ENCODE measurements at places on chromosomes 2 and 18.

GRCh38 chr2:70381821-70382220 is 80.0 kb upstream of the FAM136A start:
- no peak for DNase-seq

- no peak for DNase-seq
Observed at GRCh38 chr18:42339372-42339771, 384.3 kb downstream of the PIK3C3 start.

DNA sequence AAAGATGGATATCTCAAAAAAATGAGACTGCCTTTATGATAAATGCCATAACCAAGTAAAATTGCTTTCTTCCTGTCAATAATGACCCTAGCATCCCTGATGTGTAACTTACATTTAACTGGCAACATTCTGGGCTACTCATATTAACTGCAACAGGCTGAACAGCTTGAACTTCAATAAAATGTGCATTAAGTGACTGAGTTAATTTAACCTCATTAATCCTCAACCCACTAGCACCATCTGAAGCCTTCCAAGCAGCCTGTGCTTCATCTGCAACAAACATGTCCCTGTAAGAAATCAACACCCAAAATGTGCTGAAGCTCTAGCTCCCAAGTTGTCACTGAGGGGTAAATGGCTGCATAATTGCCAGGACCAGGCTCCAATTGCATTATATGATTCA is 296.2 kb upstream of the ZC3H15 start:
- DNase-seq, result no peak

DNA sequence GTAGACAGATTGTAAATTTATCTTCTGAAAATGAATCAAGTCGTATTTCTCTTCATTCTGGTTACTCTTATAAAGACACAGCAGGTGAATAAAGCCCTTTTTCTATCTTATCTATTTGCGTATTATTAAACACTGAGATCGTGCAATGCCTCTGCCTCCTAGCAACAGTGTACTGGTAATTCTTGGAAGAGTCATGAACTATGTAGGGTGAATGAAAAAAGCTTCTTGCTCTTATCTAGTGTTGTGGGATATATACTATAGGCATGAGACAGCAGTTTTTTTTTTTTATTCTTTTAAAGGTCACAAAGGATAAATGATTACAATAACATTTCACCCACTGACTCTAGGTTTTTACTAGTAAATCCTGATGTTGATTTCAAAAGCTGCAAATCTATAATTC is 324.2 kb downstream of the PDE11A start:
- no peak for DNase-seq

DNA sequence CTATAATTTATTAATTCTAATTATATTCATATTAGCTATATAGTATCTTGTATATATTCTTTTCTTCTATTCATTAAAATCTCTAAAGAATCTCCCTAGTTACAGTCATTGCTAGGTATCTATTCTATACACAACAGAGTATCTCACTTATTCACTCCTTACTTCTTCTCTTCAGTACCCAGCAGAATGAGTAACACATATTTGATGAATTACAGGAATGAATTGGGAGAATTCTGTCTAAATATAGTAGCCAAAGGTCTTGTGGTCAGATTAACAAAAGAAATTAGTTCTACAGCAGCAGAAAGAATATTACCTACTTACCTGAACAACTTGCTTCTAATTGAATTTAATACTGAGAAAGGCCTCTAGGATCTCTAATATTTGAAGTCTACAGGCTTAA is 758.0 kb upstream of the ZEB2 start:
- DNase-seq, result no peak

- DNase-seq, result no peak
Observed at GRCh38 chr2:776487-776886, 99.3 kb upstream of the TMEM18 start.

GRCh38 chr18:43662657-43663056 is 385.4 kb upstream of the SYT4 start:
- DNase-seq, result no peak

GRCh38 chr18:53165770-53166169 is 825.8 kb downstream of the DCC start:
- no peak for DNase-seq

GRCh38 chr2:144567745-144568144 is 47.8 kb upstream of the ZEB2 start:
- DNase-seq, result no peak

- no peak for DNase-seq
Observed at GRCh38 chr2:20977520-20978180, 66.2 kb downstream of the APOB start.

Measured in stimulated activated CD4-positive, alpha-beta T cell treated with anti-CD3 and anti-CD28 coated beads, Interleukin-1b, Interleukin-23, amount 100 ng/mL, for 1 hour (primary cell).